ENCODE measurements at places on chromosomes 12 and 14. TPM values are rescaled to one million over a fixed set of nuclear protein-coding genes. Genes with fewer than 3 reads are reported as not detected.

Gene RFX4
- total RNA-seq = not detected

Gene ATP5MC2
- 298 TPM for total RNA-seq

Gene ARMH4
- not detected for total RNA-seq

Gene SRRM4
- total RNA-seq = not detected

Gene KCNH5
- not detected for total RNA-seq

DNA sequence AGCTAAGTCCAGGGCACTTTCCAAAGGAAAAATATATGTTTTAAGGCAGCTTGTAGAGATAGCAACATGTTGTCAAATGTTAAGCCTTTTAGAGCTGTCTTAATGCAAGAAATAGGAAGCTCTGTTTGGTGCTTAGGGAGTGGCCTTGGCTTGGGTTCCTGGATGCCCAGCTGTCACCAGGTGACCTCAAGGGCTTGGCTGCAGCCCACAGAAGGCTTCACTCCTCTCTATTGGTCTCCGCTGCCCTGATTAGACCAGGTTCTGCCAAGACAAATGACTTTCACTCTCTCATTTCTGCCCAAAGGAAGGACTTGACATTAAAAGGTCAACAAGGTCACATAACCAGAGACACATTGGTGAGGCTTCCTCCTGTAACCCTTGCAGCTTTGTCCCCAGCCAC lies 76.8 kb downstream of the WSCD2 start:
- no peaks in the 10 kb centered on the region for H3K36me3 ChIP-seq
- no peaks in the 10 kb centered on the region for H3K4me1 ChIP-seq
- no peak overlapping the region for H3K4me3 ChIP-seq
- peaks cover 12% of the 10 kb centered on the region for H3K27me3 ChIP-seq
- H3K27ac ChIP-seq = no peak overlapping the region
- no peak for DNase-seq

GRCh38 chr12:1473418-1473817 lies 121.0 kb downstream of the FBXL14 start:
- H3K36me3 ChIP-seq = peaks cover 2% of the 10 kb centered on the region
- peak overlapping the region; percentile 32 for H3K4me3 ChIP-seq
- peak; percentile 58 for DNase-seq
- peak overlapping the region; percentile 48 for H3K27ac ChIP-seq

DNA sequence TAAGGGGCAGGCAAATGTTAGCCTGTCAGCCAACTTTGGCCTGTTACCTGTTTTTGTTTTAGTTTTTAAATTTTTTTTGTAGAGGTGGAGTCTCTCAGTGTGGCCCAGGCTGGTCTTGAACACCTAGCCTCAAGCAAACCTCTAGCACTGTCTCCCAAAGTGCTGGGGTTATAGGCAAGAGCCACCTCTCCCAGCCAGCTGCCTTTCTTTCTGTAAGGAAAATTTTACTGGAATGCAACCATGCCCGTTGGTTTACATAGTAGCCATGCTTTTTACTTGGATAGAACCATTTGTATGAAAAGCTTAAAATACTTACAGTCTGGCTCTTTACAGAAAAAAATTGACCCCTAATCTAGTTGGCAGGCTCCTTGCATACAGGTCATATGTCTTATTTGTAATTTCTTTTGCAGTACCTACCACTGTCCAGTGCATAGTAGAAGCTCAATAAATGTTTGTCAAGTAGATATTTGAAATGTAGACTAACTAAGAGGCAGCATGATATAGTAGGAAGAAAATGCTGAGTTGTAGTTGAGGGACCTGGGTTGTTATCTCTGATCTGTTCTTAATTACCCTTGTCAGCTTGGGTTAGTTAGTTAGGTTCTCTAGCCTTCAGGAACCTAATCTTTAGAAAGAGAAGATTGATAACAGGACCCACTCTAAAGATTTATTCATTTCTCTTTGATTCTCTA lies 4.7 kb downstream of the MDM2 start:
- H3K27ac ChIP-seq = peak overlapping the region; percentile 3
- H3K4me3 ChIP-seq = peak overlapping the region; percentile 36
- no peaks in the 10 kb centered on the region for H3K27me3 ChIP-seq
- peaks cover 72% of the 10 kb centered on the region for H3K36me3 ChIP-seq
- DNase-seq = no peak
- H3K4me1 ChIP-seq = peaks cover 59% of the 10 kb centered on the region

GRCh38 chr12:30874455-30875321 lies 51.9 kb upstream of the TSPAN11 start:
- no peak for DNase-seq
- no peak overlapping the region for H3K27ac ChIP-seq
- no peak overlapping the region for H3K4me3 ChIP-seq
- H3K27me3 ChIP-seq = peaks cover 16% of the 10 kb centered on the region
- no peaks in the 10 kb centered on the region for H3K36me3 ChIP-seq

DNA sequence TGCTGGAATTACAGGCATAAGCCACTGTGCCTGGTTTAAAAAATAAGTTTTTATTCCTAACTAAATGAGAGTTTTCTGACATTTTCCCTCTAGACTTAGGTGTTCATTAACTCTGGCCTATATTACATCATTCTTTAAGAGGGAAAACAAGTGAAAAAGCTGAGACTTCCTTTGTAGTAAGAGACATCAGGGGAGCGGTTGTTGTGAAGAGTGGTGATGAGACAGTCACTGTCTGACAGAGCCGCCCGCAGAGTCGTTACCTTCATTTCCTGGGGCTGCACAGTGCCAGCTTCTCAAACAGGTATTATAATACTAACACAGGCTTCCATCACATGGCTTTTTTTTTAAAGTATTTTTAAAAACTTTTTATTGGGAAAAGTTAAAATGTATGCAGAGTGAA lies 19.7 kb upstream of the TDRD9 start:
- peak overlapping the region; percentile 84 for H3K27ac ChIP-seq
- H3K27me3 ChIP-seq = no peaks in the 10 kb centered on the region
- H3K4me3 ChIP-seq = no peak overlapping the region
- peak; percentile 51 for DNase-seq
- peaks cover 11% of the 10 kb centered on the region for H3K36me3 ChIP-seq

DNA sequence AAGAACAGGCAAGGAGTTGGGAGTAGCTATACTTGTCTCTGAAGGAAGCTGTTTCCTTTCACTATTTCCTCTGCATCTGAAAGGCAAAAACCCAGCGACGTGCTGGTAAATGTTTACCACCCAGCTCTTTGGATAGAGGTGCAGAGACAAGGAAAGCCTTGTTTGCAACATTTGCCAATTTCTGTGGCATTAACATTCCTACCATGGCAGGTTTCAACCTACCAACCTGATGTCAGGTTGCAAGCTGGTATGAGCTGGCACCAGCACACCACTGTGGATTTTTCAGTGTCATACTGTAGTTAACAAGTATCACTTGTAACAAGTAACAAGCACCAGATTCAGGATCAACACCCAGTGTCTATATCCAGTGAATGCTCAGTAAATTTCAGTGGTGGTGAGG lies 294.8 kb upstream of the TMPO start:
- H3K4me3 ChIP-seq = no peak overlapping the region
- DNase-seq = no peak
- H3K36me3 ChIP-seq = no peaks in the 10 kb centered on the region
- H3K27me3 ChIP-seq = peaks cover 4% of the 10 kb centered on the region
- H3K4me1 ChIP-seq = no peaks in the 10 kb centered on the region

GRCh38 chr12:21774358-21775132 lies at the start of gene KCNJ8:
KCNJ8 (minus strand) TSS chr12:21774706; CDS start chr12:21773616, 1,090 bp downstream.
- H3K27me3 ChIP-seq = peaks cover 68% of the 10 kb centered on the region
- no peak for DNase-seq
- H3K4me1 ChIP-seq = peaks cover 8% of the 10 kb centered on the region
- no peak within 1 kb of the TSS for H3K27ac ChIP-seq
- H3K4me3 ChIP-seq = no peak within 1 kb of the TSS
- no peaks in the 10 kb centered on the region for H3K36me3 ChIP-seq

DNA sequence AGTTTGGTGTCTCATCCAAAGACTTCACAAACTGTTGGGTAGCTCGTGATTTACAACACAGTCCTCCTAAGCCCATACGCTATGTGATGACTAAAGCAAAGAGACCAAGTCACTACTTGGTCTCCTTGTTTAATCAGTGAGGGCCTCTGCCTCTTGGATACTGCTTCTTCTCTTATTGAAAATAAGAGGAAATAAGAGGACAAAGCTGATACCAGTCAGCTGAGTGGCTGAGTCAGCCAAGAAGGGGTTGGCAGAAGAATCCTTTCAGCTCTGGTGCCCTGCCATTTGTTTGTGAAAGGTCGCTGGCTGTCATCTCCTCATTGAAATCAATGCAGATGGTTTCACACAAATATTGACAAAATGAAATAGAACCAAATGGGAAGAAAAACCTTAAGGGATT lies 67.5 kb upstream of the SLC35F4 start:
- no peaks in the 10 kb centered on the region for H3K27me3 ChIP-seq
- no peak for DNase-seq
- H3K4me1 ChIP-seq = no peaks in the 10 kb centered on the region
- H3K36me3 ChIP-seq = no peaks in the 10 kb centered on the region
- H3K27ac ChIP-seq = no peak overlapping the region
- no peak overlapping the region for H3K4me3 ChIP-seq

- H3K4me3 ChIP-seq = no peak overlapping the region
- no peaks in the 10 kb centered on the region for H3K27me3 ChIP-seq
- H3K36me3 ChIP-seq = peaks cover 28% of the 10 kb centered on the region
- H3K27ac ChIP-seq = peak overlapping the region; percentile 19
- H3K4me1 ChIP-seq = peaks cover 83% of the 10 kb centered on the region
Observed at GRCh38 chr12:120237360-120238171, 28.0 kb downstream of the PXN start.

- H3K4me3 ChIP-seq = peak overlapping the region; percentile 83
- H3K36me3 ChIP-seq = peaks cover 4% of the 10 kb centered on the region
- no peaks in the 10 kb centered on the region for H3K27me3 ChIP-seq
- H3K4me1 ChIP-seq = peaks cover 70% of the 10 kb centered on the region
- H3K27ac ChIP-seq = peak overlapping the region; percentile 85
Observed at GRCh38 chr12:57089271-57090245, 644 bp downstream of the NAB2 start.

- DNase-seq = no peak
- no peaks in the 10 kb centered on the region for H3K27me3 ChIP-seq
- H3K4me3 ChIP-seq = no peak overlapping the region
- H3K36me3 ChIP-seq = no peaks in the 10 kb centered on the region
- no peaks in the 10 kb centered on the region for H3K4me1 ChIP-seq
Observed at GRCh38 chr12:70983692-70984091, 63.2 kb upstream of the PTPRR start.

- no peak overlapping the region for H3K27ac ChIP-seq
- DNase-seq = no peak
- no peaks in the 10 kb centered on the region for H3K36me3 ChIP-seq
- peaks cover 43% of the 10 kb centered on the region for H3K27me3 ChIP-seq
- H3K4me1 ChIP-seq = peaks cover 2% of the 10 kb centered on the region
Observed at GRCh38 chr12:40158592-40159111, 52.8 kb upstream of the SLC2A13 start.

DNA sequence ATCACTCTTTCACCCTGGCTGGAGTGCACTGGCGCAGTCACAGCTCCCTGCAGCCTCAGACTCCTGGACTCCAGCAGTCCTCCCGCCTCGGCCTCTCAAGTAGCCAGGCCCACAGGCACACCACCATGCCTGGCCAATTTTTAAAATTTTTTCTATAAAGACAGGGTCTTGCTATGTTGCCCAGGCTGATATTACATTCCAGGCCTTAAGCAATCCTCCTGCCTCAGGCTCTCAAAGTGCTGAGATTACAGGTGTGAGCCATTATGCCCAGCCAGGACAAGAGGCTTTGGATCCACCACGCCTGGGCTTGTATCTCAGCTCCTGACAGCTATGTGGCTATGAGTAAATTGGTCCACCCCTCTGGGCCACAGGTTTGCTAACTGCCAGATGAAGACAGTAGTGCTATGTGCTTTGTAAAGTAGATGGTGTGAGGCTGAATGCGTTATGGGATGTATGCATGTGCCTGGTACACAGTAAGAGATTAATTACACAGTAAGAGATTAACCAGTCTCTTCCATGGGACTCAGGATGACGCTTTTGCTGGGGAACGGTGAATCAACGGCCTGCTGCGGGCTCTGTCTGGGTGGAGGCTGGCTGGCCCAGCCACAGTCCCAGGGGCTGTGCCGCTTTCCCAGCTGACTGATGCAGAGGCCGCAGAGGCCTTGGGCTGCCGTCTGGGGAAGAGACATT lies 53.3 kb upstream of the NCOR2 start:
- no peak overlapping the region for H3K27ac ChIP-seq
- no peak for DNase-seq
- H3K4me1 ChIP-seq = no peaks in the 10 kb centered on the region
- no peaks in the 10 kb centered on the region for H3K27me3 ChIP-seq

DNA sequence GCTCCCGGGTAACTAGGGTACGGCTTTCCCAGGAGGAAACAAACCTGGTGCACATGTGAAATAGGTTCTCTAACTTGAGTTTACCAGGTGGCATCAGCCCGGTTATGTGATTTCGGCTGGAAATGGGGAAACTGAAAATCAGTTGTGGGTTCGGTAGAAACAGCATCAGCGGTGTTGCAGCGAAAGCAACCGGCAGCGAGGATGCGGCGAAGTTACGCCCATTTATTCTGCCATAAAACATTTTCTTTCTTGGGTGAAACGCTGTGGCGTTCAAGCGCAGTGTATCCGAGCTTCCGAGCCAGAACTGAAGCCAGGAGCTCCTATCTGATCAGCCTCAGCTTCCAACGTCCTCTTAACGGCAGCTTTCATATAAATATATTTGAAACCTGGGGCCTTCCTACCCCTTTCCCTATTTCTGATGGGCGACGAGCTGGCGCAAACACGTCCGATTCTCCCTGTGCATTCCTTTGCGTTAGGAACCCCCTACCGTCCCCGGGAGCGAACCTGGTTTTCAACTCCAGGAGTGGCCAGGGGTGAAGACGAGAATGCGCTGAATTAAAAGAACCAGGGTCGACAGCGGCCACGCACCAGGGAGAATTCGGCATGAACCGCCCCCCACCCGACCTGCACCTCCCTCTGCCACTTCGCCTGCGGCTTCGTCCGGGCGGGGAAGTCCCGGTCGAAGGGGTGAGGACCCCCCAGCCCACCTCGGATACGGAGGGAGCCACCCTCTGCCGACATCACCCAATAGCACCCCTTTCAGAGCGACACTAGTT lies 1.6 kb downstream of the DPF3 start:
- H3K27me3 ChIP-seq = peaks cover 75% of the 10 kb centered on the region
- peak overlapping the region; percentile 85 for H3K27ac ChIP-seq
- peak overlapping the region; percentile 87 for H3K4me3 ChIP-seq
- H3K4me1 ChIP-seq = peaks cover 25% of the 10 kb centered on the region
- H3K36me3 ChIP-seq = peaks cover 2% of the 10 kb centered on the region
- peak; percentile 50 for DNase-seq

DNA sequence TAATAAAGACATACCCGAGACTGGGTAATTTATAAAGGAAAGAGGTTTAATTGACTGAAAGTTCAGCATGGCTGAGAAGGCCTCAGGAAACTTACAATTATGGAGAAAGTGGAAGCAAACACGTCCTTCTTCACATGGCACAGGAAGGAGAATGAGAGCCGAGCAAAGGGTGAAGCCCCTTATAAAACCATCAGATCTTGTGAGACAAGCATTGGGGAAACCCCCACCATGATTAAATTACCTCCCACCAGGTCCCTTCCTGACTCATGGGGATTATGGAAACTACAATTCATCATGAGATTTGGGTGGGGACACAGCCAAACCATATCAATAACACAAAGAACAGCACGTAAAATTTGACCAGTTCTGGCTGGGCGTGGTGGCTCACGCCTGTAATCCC lies 85.6 kb upstream of the ATF7IP start:
- no peaks in the 10 kb centered on the region for H3K36me3 ChIP-seq
- H3K4me1 ChIP-seq = peaks cover 10% of the 10 kb centered on the region
- no peaks in the 10 kb centered on the region for H3K27me3 ChIP-seq
- no peak for DNase-seq

GRCh38 chr12:108468196-108468968 lies 46.7 kb upstream of the FICD start:
- no peak overlapping the region for H3K27ac ChIP-seq
- peak; percentile 62 for DNase-seq
- no peaks in the 10 kb centered on the region for H3K4me1 ChIP-seq
- no peak overlapping the region for H3K4me3 ChIP-seq
- no peaks in the 10 kb centered on the region for H3K36me3 ChIP-seq

Measured in activated CD4-positive, alpha-beta T cell treated with anti-CD3 and anti-CD28 coated beads, Interleukin-2, amount 10 ng/mL, durations not matched to agents 7 days and 5 days (primary cell).